H7 (cell line): ENCODE measurements at places on chromosomes 3 and 15. TPM values are rescaled to one million over a fixed set of nuclear protein-coding genes. Genes with fewer than 3 reads are reported as not detected.

The SGO1 gene
- total RNA-seq, result 20.7 and 21.6 TPM in 2 replicates

The LRTM1 gene
- not detected in 2 replicates for total RNA-seq

The BCL2A1 gene
- not detected in 2 replicates for total RNA-seq

The MINAR1 gene
- 1.0 and 1.1 TPM in 2 replicates for total RNA-seq

The PEX5L gene
- total RNA-seq, result 0.45 and 1.9 TPM in 2 replicates

The CPB1 gene
- total RNA-seq, result 0.07 TPM in 1 of 2 replicates, not detected in the other

The DYNC1LI1 gene
- 57.2 and 58.7 TPM in 2 replicates for total RNA-seq

The SPINK8 gene
- total RNA-seq, result not detected in 2 replicates

The TUSC7 gene
- not detected in 2 replicates for total RNA-seq

The SCAPER gene
- 8.0 and 8.3 TPM in 2 replicates for total RNA-seq

The RPL29 gene
- 1,001 and 1,107 TPM in 2 replicates for total RNA-seq

The SUCNR1 gene
- not detected in 2 replicates for total RNA-seq

The TMEM212 gene
- total RNA-seq, result not detected in 2 replicates

The ACAN gene
- total RNA-seq, result 0.33 and 0.59 TPM in 2 replicates

The CNTN4 gene
- total RNA-seq, result 1.00 and 2.3 TPM in 2 replicates

The PRR20G gene
- 0.22 TPM in 1 of 2 replicates, not detected in the other for total RNA-seq

The LRRN1 gene
- total RNA-seq, result 22.6 and 31.7 TPM in 2 replicates

The ARGFX gene
- total RNA-seq, result not detected in 2 replicates
